Stimulated activated CD4-positive, alpha-beta T cell treated with anti-CD3 and anti-CD28 coated beads, Interleukin-12 subunit alpha, Interleukin-12 subunit beta, amount 100 ng/mL, for 24 hours (primary cell): ENCODE measurements at places on chromosomes 6 and 20.

DNA sequence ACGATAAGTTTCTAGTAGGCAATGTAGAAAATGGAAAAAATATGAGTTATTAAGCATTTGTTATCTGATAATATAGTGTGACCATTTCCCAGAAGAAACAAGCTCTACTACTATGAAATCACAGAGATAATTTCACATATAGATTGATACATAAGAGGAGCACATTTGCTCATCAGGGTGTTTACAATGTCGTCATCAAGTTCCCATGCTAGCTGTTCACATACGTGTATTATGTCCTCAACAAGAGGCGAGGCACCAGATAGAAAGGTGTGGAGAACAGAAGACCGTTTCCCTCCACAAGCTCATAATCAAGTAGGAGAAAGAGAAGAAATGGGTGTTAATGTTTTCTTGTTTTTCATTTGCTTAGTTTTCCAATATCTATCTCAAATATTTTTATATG lies 326.1 kb upstream of the ARID1B start:
- DNase-seq = no peak

- no peak for DNase-seq
Observed at GRCh38 chr6:150539568-150539967, 60.1 kb upstream of the PLEKHG1 start.

DNA sequence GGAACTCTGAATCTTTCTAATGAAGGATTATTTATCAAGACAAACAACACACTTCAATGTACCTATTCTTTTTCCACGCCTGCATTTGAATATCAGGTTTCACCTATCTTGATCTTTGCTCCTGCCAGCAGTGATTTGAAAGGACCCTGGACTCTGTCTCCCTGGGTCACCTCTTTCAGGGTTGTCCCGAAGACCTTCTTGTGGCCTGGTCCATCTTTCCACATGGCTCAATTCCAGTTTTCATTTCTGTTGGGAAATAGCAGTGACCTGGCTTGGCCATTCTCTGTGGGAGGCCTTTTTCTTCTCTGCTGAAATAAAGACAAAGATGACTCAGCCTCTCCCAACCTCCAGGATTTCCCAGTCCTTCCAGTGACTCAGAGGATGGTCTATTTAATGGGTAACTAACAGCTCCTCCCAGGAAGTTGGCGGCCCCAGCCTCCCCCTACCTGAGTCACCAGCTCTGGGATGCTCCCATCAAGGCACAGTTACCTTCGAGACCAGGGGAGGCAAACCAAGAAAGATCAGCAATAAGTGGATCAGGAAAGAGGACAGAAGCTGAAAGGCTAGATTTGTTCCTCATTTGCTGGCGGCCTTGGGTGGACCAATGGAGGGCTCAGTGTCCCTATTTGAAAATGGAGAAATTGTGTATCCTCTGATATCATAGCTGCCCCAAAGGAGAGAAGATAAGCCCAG lies 120.2 kb upstream of the RNF24 start:
- no peak for DNase-seq

GRCh38 chr6:61210549-61210948 lies 1075.5 kb downstream of the KHDRBS2 start:
- DNase-seq = no peak

GRCh38 chr6:122484760-122485159 lies 13.2 kb upstream of the SERINC1 start:
- no peak for DNase-seq

- no peak for DNase-seq
Observed at GRCh38 chr20:24382743-24383142, 86.7 kb upstream of the SYNDIG1 start.

DNA sequence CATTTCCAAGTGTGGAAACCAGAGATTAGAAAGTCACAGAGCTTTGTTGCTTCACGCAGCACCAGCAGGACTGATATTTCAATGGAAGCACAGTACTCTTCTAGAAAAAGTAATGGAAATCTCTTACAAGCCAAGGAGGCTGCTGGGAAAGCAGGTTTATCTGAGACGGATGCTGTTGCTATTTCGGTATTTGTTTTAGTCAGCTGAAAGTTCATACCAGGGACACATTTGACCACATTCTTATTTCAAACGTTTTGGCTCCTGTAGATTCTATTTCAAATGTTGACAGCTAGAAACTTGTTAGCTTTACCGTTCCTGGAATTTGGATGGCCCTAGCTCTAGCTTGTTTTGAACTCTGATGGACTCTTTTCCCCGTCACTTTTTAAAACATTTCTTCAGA lies 3.7 kb upstream of the TMEM242 start:
- DNase-seq = no peak

- DNase-seq = no peak
Observed at GRCh38 chr6:52337633-52338290, 24.2 kb upstream of the PAQR8 start.

- no peak for DNase-seq
Observed at GRCh38 chr6:117907601-117908245, 659 bp downstream of the SLC35F1 start.

- DNase-seq = no peak
Observed at GRCh38 chr6:25083784-25084507, 148.2 kb upstream of the RIPOR2 start.

GRCh38 chr20:53829724-53830521 lies 236.3 kb upstream of the ZNF217 start:
- no peak for DNase-seq

- DNase-seq = no peak
Observed at GRCh38 chr6:77021232-77021631, 442.1 kb downstream of the HTR1B start.

GRCh38 chr20:59992526-59993084 lies 34.4 kb downstream of the CDH26 start:
- no peak for DNase-seq

DNA sequence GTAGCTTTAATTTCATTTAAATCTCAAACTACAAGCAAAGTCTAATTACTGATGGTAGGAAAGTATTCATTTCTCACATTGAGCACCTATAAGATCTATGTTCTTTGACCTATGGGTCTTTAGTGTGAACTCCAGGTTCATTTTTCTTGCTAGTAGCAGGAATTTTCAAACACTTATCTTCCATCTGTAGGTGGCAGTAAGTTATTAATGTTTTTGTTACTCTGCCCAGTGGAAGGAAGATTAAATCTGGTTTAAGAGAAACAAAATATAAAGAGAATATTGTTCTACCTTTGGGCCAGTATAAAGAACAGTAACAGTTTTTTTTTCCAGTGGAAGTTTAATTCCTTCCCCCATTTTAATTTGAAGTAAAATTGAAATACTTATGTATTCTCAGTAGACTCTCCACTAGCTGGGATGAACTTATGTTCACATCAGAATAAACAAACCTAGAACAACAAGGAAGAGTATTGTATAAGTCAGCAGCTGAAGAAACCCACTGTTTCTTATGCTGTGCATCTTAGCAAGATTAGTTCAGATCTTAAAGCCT lies 328.2 kb downstream of the PHF3 start:
- no peak for DNase-seq

DNA sequence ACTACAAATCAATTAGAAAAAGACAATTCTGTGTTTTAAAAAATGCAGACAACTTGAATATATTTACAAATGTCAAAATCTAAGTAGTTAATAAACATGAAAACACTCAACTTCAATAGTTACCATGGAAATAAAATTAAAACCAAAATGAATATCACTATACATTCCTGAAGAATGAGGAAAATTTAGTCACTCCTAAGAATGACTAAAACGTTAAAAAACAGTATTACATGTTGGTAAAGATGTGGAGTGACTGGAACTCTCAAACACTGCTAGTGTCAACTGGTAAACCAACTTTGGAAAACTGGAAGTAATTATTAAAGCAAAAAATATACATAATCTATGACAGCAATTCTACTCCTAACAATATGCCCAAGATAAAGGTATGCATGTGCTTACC lies 36.3 kb downstream of the AHI1 start:
- no peak for DNase-seq
